Activated naive CD4-positive, alpha-beta T cell treated with anti-CD3 and anti-CD28 coated beads, Interleukin-2, amount 10 ng/mL, durations not matched to agents 5 hours and 36 hours (primary cell): ENCODE measurements at places on chromosomes 5 and 9. TPM values are rescaled to one million over a fixed set of nuclear protein-coding genes. Genes with fewer than 3 reads are reported as not detected.

Gene SPATA31D4
- not detected for total RNA-seq

Gene CTXN3
- not detected for total RNA-seq

Gene PGM5
- not detected for total RNA-seq

Gene CCDC183
- total RNA-seq: 0.46 TPM

Gene IL7R
- total RNA-seq: 383 TPM

Gene LCN9
- not detected for total RNA-seq

Gene DMRT3
- not detected for total RNA-seq

Gene FOXD4L6
- total RNA-seq: not detected

Gene FUT7
- total RNA-seq: 1.7 TPM

Gene ASB6
- 21.5 TPM for total RNA-seq

Gene CWC27
- 18.8 TPM for total RNA-seq

Gene CYLC2
- not detected for total RNA-seq

Gene NMUR2
- not detected for total RNA-seq
